Activated T-helper 2 cell treated with anti-CD3 and anti-CD28 coated beads, Interferon-gamma antibody, Interleukin-2, Interleukin-4, amounts not matched to agents 10 μg/mL and 5 μg/mL and 100 μg/mL, durations not matched to agents 14 hours and 24 hours and 36 hours (primary cell): ENCODE measurements at places on chromosomes 12 and 14. TPM values are rescaled to one million over a fixed set of nuclear protein-coding genes. Genes with fewer than 3 reads are reported as not detected.
A peak's percentile ranks its signal among the peaks of the same experiment; 100 is the strongest.

The SCNN1A gene
- not detected in 2 replicates for total RNA-seq

The PPP1R36 gene
- total RNA-seq = not detected in 2 replicates

The MBD6 gene
- 62.4 and 67.9 TPM in 2 replicates for total RNA-seq

The TAS2R19 gene
- 3.1 and 3.6 TPM in 2 replicates for total RNA-seq

The BCL2L14 gene
- 1.2 and 1.4 TPM in 2 replicates for total RNA-seq

The LIN7A gene
- total RNA-seq = 0.48 and 0.68 TPM in 2 replicates

The LRRIQ1 gene
- not detected in 2 replicates for total RNA-seq

The MAP3K9 gene
- total RNA-seq = 5.5 and 5.6 TPM in 2 replicates

The ZNF891 gene
- 2.0 and 2.3 TPM in 2 replicates for total RNA-seq

GRCh38 chr14:65566820-65567522 is 154.4 kb downstream of the FUT8 start:
- H3K4me3 ChIP-seq = no peak overlapping the region
- H3K27me3 ChIP-seq = no peaks in the 10 kb centered on the region
- DNase-seq = no peak
- H3K4me1 ChIP-seq = peaks cover 33% of the 10 kb centered on the region
- peaks cover 65% of the 10 kb centered on the region for H3K36me3 ChIP-seq

GRCh38 chr14:38044710-38045109 is 163.0 kb upstream of the SSTR1 start:
- no peak for DNase-seq
- H3K27ac ChIP-seq = no peak overlapping the region
- H3K36me3 ChIP-seq = no peaks in the 10 kb centered on the region
- no peak overlapping the region for H3K4me3 ChIP-seq
- no peaks in the 10 kb centered on the region for H3K27me3 ChIP-seq

GRCh38 chr14:95776798-95777534 is 63.0 kb upstream of the TCL1A start:
- no peak overlapping the region for H3K4me3 ChIP-seq
- H3K27me3 ChIP-seq = no peaks in the 10 kb centered on the region
- H3K4me1 ChIP-seq = no peaks in the 10 kb centered on the region
- H3K36me3 ChIP-seq = no peaks in the 10 kb centered on the region
- H3K27ac ChIP-seq = no peak overlapping the region

DNA sequence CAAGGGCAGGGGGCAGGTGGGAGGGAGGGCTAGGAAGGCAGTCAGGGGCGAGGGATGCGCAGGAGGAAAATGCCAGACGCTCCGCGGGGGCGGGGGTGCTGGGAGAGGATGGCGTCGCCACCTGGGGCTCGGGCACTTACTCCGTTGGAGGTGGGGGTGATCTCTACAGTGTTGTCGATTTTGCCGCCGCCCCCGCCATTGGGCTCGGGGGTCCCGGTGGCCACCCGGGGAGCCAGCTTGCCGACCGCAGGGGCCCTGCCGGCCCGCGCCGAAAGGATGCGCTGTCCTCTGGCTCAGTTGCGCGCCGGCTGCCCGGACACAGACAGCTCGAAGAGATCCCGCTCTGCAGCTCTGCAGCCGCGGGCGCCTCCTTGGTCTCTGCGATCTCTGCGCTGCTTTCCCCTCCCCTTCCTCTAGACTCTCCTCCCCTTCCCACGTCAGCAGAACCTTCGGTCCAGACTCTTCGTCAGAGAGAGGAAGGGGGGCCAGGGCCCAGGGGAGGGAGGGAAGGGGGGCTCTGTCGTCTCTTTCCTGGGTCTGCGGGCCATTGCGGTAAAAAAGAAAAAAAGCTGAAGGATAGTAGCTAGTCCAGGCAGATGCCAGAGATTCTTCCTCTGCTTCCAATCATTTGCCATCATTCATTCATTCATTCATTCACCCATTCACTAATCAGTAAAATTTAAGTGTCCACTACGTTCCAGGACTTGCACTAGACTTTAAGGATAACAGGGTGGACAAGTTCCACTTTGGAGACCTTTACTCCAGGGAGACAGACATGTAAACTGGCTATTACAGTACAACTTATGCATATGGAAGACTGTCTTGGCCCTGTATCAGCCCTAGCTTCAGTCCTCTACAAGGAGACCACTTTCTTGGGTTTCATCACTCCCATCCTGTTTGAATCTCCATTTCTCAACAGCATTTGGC is at the start of gene SLC22A17:
SLC22A17 (minus strand) TSS at position 382 of the 927 bp plus-strand sequence.
- H3K27ac ChIP-seq = no peak within 1 kb of the TSS
- peaks cover 3% of the 10 kb centered on the region for H3K4me1 ChIP-seq
- H3K27me3 ChIP-seq = peaks cover 45% of the 10 kb centered on the region

- no peak overlapping the region for H3K4me3 ChIP-seq
- no peaks in the 10 kb centered on the region for H3K4me1 ChIP-seq
- no peaks in the 10 kb centered on the region for H3K27me3 ChIP-seq
- no peak for DNase-seq
These were observed 53.9 kb downstream of the VEZT start for GRCh38 chr12:95271465-95271864.

DNA sequence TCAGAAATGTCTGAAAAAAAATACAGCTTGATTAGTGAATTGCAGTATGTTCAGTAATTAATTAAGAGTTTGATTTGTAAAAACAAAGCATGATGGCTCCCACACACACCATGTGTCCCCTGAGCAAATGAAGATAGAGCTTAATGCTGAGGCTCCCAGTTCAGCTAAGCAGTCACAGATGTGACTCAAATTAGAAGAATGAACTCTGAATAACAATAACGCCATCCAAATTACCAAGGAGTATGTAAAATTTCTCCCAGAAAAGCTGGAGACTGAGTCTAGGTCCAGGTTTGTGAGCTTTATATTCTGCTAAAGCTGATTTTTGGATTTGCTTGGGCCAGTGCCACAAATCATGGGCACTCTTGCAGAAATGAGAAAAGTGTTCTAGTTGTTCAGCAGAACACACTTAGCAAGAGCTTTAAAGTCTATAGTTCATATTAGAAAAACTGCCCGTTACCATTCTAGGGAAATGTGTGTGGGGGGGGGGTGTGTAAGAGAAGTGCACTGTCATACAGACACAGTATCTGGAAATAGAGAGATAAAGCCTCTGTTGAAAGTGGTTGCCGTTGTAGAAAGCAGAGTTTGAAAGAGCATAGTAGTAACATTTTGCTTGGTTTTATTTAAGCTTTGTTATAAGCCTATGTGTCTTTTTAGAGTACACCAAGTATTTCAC is 253.1 kb downstream of the BCAT1 start:
- no peaks in the 10 kb centered on the region for H3K36me3 ChIP-seq
- no peak for DNase-seq

DNA sequence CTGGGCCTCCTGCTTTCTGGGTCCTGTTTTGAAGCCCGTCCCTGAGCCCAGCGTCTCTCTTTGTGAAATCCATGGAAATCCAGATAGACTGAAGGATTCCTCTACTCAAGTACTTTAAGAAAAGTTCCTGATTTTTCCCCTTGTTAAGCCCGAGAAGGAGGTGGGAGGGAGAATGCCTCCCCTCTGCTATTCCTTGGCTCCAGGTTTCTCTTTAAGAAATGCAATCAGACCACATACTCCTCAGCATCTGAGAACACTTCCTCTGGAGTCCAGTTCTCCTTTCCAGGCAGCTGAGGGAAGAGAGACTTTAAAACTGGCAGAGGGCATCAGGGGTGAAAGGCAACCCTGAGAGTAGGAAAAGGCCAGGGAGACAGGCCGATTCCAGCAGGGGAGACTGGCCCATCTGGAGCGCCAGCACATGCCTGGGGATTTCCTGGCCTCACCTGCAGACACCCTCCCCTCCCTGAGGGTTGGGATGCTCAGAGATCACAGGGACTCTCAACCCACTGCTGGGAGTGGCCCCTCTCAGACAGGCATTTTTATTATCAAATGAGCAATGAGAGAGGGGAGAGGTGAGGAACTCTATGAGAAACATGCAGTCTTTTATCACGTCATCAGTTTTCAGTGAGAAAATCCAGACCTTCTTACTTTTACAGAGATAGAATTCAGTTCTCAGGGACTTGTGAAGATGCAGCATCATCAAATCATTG is 2.0 kb upstream of the EMP1 start:
- H3K4me3 ChIP-seq = no peak overlapping the region
- no peak overlapping the region for H3K27ac ChIP-seq
- no peaks in the 10 kb centered on the region for H3K36me3 ChIP-seq
- H3K4me1 ChIP-seq = peaks cover 24% of the 10 kb centered on the region
- DNase-seq = no peak
- H3K27me3 ChIP-seq = peaks cover 29% of the 10 kb centered on the region

- no peaks in the 10 kb centered on the region for H3K36me3 ChIP-seq
- no peak for DNase-seq
- H3K27ac ChIP-seq = no peak overlapping the region
These were observed 21.3 kb upstream of the HSP90B1 start for GRCh38 chr12:103908877-103909276.

GRCh38 chr14:89748004-89748403 is 206.5 kb downstream of the EFCAB11 start:
- H3K4me1 ChIP-seq = peaks cover 51% of the 10 kb centered on the region

GRCh38 chr14:24908592-24909236 is 141.2 kb downstream of the STXBP6 start:
- no peaks in the 10 kb centered on the region for H3K27me3 ChIP-seq
- no peak overlapping the region for H3K4me3 ChIP-seq
- DNase-seq = no peak
- H3K4me1 ChIP-seq = no peaks in the 10 kb centered on the region
- no peaks in the 10 kb centered on the region for H3K36me3 ChIP-seq

DNA sequence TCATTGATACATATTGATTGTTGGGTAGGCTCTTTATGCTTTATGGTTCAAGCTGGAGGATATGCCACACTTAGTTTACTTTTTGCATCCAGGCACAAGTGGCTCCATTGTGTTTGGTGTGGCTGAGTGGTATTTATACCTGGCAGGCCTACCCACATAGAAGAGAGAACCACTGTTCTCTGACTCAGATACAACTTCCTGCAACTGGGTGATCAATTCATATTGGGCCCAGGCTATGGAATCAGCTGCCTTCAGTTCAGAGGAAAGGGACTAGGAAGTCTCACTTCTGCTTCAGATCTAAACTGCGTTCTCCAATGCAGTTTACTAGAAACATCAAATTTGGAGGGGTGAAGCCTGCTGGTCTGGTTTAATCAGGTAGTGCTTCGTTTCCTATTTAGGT is 49.8 kb upstream of the LRRK2 start:
- H3K4me1 ChIP-seq = peaks cover 7% of the 10 kb centered on the region
- no peak for DNase-seq
- peaks cover 19% of the 10 kb centered on the region for H3K27me3 ChIP-seq
- no peaks in the 10 kb centered on the region for H3K36me3 ChIP-seq
- H3K4me3 ChIP-seq = no peak overlapping the region
- no peak overlapping the region for H3K27ac ChIP-seq

GRCh38 chr14:26218861-26219260 is 379.0 kb downstream of the NOVA1 start:
- no peaks in the 10 kb centered on the region for H3K36me3 ChIP-seq
- H3K27ac ChIP-seq = no peak overlapping the region
- no peaks in the 10 kb centered on the region for H3K4me1 ChIP-seq
- H3K27me3 ChIP-seq = no peaks in the 10 kb centered on the region
- H3K4me3 ChIP-seq = no peak overlapping the region
- no peak for DNase-seq

GRCh38 chr12:122362755-122363154 is 59.7 kb downstream of the CLIP1 start:
- no peaks in the 10 kb centered on the region for H3K27me3 ChIP-seq
- H3K4me3 ChIP-seq = no peak overlapping the region
- H3K27ac ChIP-seq = no peak overlapping the region
- DNase-seq = no peak

GRCh38 chr12:127885954-127886750 is 380.8 kb upstream of the TMEM132C start:
- no peaks in the 10 kb centered on the region for H3K36me3 ChIP-seq
- H3K27ac ChIP-seq = no peak overlapping the region
- H3K27me3 ChIP-seq = no peaks in the 10 kb centered on the region
- no peak for DNase-seq
- no peaks in the 10 kb centered on the region for H3K4me1 ChIP-seq

GRCh38 chr12:56385873-56386272 is 23.2 kb upstream of the APOF start:
- H3K36me3 ChIP-seq = no peaks in the 10 kb centered on the region
- H3K27ac ChIP-seq = no peak overlapping the region
- no peaks in the 10 kb centered on the region for H3K27me3 ChIP-seq
- no peaks in the 10 kb centered on the region for H3K4me1 ChIP-seq

- H3K4me1 ChIP-seq = no peaks in the 10 kb centered on the region
- no peak overlapping the region for H3K4me3 ChIP-seq
- DNase-seq = no peak
- H3K27me3 ChIP-seq = no peaks in the 10 kb centered on the region
- no peak overlapping the region for H3K27ac ChIP-seq
- H3K36me3 ChIP-seq = no peaks in the 10 kb centered on the region
These were observed 113.3 kb downstream of the PRKD1 start for GRCh38 chr14:29814156-29815015.

- no peak overlapping the region for H3K4me3 ChIP-seq
- H3K27ac ChIP-seq = no peak overlapping the region
- no peaks in the 10 kb centered on the region for H3K27me3 ChIP-seq
- no peak for DNase-seq
- H3K4me1 ChIP-seq = peaks cover 35% of the 10 kb centered on the region
- H3K36me3 ChIP-seq = peaks cover 69% of the 10 kb centered on the region
These were observed 14.8 kb upstream of the C12orf75 start for GRCh38 chr12:105315726-105316125.

- H3K36me3 ChIP-seq = no peaks in the 10 kb centered on the region
- H3K27me3 ChIP-seq = no peaks in the 10 kb centered on the region
- no peak overlapping the region for H3K27ac ChIP-seq
These were observed 505.9 kb downstream of the FLRT2 start for GRCh38 chr14:86035882-86036281.

DNA sequence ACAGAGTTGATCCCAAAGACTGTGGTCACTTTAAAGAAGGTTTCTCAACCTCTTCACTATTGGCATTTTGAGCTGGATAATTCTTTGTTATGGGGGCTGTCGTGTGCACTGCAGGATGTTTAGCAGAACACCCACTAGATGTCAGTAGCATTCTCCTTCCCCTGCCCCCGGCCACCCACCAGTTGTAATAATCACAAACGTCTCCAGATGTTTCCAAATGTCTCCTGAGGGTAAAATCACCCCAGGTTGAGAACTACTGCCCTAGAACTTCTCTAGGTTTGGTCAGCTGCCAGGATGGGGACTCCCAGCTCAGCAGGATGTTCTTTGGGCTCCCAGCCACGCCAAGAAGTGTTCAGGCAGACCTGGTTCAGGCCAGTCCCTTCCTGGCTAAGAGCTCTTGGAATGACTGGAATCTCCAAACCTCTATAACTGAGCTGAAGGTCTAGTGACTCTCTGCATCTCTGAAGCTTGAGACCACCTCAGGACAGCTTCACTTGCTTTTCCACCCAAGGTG is 12.5 kb upstream of the AJUBA start:
- no peak overlapping the region for H3K4me3 ChIP-seq
- no peaks in the 10 kb centered on the region for H3K27me3 ChIP-seq
- peaks cover 5% of the 10 kb centered on the region for H3K4me1 ChIP-seq
- H3K27ac ChIP-seq = no peak overlapping the region

DNA sequence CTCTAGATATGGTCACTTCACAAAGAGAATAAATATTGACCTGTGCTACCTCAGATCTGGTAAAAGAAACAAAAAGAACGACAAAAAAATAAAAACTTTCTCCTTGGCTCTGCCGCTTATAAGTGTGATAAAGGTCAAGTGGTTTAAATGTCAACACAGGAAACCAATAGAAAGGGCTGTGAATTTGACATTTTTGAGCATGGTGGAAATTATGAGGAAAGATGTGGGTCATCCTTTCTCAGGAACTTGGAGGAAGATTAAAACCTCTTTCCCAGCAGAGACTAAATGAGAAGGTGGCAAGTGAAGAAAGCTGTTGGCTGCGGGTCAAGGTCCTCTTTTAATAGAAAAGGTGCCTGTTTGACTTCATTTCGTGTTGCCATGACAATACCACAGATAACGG is 28.2 kb downstream of the TESPA1 start:
- peak overlapping the region; percentile 94 for H3K27ac ChIP-seq
- H3K4me1 ChIP-seq = peaks cover 78% of the 10 kb centered on the region
- H3K4me3 ChIP-seq = peak overlapping the region; percentile 67
- no peak for DNase-seq

GRCh38 chr14:50069325-50069724 is 47.0 kb downstream of the VCPKMT start:
- DNase-seq = no peak
- H3K27me3 ChIP-seq = no peaks in the 10 kb centered on the region
- no peak overlapping the region for H3K27ac ChIP-seq
- H3K36me3 ChIP-seq = peaks cover 6% of the 10 kb centered on the region
- H3K4me1 ChIP-seq = peaks cover 53% of the 10 kb centered on the region
